Mammary epithelial cell (primary cell): ENCODE measurements at places on chromosomes 5 and 9.
A peak's percentile ranks its signal among the peaks of the same experiment; 100 is the strongest.

GRCh38 chr5:42569953-42570548 is 146.8 kb downstream of the GHR start:
- DNase-seq, result no peak

- DNase-seq, result no peak
Observed at GRCh38 chr5:132267166-132267739, 9.8 kb downstream of the PDLIM4 start.

- no peak for DNase-seq
Observed at GRCh38 chr5:105530716-105531261, 1968.2 kb upstream of the NUDT12 start.

DNA sequence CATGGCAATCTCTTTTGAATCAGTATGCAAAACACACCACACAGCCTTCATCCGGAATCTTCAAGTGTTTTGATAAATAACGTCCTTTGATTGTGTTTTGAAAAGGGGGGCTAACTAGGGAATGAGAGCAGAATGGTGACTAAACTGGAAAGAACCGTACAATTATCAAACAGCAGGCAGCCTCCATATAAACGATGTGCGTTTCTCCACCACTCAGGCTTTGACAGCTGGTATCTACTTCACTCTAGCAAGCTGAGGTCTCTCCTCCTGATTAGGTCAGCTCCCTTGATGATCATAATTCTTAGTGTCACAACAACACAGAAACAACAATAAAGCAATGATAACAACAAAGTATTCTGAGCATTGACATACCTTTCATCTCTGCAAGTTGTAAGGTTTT is 465.9 kb downstream of the TUSC1 start:
- no peak for DNase-seq

- no peak for DNase-seq
Observed at GRCh38 chr5:22471154-22471553, 382.0 kb downstream of the CDH12 start.

DNA sequence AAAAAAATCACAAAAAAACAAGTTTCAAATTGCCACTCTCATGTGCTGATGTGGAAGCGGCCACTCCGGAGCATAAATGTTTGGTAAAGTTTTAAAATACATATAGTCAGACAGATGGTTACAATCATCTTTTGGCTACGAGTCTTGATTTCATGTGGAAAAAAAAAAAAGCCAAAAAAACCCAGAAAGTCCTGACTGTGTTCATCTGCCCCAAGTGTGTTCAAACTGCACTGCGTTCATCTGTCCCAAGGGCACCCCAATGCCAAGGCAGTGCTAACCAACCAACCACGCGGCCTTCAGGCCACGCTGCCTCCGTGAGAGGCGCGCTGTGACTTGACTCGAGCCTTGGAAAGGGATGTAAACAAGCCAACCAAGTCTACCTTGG is 127.1 kb downstream of the MYO10 start:
- DNase-seq, result no peak

GRCh38 chr5:83718195-83718825 is 2.3 kb downstream of the HAPLN1 start:
- DNase-seq, result peak; percentile 35

DNA sequence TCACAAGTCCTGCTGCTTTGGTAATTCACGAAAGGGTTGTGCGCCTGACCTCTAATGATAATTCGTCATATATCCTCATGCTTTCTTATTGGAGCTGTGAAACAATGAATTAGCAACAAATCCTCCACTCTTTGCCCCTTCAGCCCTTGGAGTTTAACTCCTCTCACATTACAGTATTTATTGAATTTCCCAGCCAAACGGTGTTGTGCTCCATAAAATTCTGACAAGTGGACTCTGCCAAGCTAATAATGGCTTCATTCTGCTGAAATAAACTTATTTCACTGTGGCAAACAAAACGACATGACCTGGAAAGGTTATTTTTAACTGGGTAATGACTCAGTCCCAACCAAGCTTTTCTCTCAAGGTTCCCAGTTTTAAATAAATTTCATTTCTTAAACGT is 984.4 kb upstream of the DMAC1 start:
- no peak for DNase-seq

- DNase-seq, result no peak
Observed at GRCh38 chr9:121088576-121088975, 13.8 kb downstream of the CNTRL start.

GRCh38 chr9:77847059-77847499 is 184.5 kb downstream of the GNAQ start:
- DNase-seq, result peak; percentile 22

GRCh38 chr9:4574657-4575243 is 84.5 kb downstream of the SLC1A1 start:
- DNase-seq, result no peak

DNA sequence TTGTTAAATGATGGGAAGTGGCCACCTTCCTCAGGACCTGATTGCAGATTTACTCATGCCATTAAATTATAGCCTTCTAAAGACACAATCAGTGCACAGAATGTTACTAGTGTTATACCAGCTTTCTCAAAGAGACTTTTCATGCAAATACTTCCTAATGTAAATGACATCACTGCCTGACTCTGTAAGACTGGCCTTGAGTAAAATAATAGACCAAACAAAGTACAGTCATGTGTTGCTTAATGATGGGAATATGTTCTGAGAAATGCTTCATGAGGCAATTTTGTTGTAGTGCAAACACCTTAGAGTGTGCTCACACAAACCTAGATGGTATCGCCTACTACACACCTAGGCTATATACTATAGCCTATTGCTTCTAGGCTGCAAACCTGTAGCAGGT is 17.0 kb upstream of the C1QTNF3 start:
- DNase-seq, result peak; percentile 39

DNA sequence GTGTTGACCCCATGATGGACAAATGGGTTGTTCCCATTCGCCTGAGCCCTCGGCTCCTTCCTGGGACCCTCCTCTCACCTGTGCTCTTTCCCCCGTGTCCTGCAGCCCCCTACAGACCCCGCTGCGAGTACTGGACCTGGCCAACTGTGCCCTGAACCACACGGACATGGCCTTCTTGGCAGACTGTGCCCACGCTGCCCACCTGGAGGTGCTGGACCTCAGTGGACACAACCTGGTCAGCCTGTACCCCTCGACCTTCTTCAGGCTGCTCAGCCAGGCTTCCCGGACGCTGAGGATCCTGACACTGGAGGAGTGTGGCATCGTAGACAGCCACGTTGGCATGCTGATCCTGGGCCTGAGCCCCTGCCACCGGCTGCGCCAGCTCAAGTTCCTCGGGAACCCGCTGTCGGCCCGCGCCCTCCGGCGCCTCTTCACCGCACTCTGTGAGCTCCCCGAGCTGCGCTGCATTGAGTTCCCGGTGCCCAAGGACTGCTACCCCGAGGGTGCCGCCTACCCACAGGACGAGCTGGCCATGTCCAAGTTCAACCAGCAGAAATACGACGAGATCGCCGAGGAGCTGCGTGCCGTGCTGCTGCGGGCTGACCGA is 3.4 kb downstream of the LRRC14B start:
- no peak for DNase-seq

GRCh38 chr5:61461417-61461816 is 129.4 kb downstream of the ZSWIM6 start:
- DNase-seq, result no peak

DNA sequence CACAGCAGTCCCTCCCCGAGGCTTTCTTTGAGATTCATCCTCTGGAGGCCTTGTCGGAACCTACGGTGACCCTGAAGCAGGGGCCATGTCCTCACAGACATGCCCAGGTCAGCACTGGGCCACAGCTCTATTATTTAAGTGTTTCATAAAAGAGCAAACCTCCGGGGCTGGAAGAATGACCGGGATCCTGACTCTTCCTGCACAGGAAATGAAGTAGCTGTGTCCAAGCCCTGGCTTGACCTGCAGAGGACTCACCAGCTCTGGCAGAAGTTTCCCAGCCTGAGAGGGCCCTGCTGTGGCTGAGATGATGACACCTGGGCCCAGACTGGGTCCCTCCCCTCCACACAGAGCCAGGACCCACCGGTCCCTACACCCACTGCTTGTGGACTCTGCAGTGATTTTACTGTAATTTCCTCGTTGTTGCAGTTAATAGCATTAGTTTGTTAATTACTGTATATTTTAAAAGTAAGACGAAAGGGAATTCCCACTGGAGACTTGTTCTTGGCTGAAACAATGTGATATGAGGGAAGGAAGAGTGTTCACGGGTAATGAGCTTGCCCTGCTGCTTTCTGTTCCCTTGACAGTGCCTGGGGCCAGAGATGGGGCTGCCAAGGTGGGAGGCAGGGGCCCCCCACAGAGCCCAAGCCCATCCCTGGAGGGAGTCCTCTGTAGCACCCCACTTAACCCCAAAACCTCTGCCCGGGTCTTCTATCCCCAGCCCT is 72.2 kb downstream of the PCDH1 start:
- DNase-seq, result no peak

DNA sequence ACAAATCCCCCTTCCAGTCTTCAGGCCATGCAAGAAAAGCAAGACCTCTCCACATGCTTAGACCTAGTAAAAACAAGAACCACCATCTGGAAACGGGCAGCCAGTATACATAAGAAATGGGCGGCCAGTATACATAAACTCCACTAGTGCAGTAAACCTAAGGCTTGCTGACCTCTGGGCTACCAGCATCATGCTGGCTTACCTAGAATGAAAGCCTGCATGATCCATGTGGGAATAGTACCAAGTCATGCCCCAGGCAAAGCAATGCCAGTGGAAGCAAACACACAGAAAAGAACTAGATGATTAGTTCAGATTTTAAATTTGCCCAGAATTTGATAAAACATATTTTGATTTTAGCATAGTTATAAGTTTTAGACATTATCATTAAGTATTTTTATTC is 1346.4 kb downstream of the EFNA5 start:
- no peak for DNase-seq

DNA sequence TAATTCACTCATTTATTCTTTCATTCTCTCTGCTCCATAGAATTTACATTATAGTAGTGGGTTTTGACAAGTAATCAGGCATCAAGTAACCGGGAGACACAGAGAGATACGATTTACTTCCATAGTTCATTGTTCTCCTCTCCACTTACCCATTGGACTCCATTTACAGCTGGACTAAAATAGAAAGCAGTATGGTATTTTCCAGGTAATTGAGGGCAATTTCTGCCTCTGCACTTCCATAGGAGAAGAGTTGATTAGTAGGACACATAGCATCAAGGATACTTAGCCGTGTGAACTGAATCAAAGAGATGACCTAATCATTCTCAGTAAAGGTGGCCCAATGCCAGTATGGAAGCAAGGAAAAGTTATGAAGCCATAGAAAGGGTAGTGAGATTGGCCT is 244.4 kb downstream of the COX7C start:
- no peak for DNase-seq

GRCh38 chr9:127714020-127714750 is 1.3 kb downstream of the PTRH1 start:
- no peak for DNase-seq

DNA sequence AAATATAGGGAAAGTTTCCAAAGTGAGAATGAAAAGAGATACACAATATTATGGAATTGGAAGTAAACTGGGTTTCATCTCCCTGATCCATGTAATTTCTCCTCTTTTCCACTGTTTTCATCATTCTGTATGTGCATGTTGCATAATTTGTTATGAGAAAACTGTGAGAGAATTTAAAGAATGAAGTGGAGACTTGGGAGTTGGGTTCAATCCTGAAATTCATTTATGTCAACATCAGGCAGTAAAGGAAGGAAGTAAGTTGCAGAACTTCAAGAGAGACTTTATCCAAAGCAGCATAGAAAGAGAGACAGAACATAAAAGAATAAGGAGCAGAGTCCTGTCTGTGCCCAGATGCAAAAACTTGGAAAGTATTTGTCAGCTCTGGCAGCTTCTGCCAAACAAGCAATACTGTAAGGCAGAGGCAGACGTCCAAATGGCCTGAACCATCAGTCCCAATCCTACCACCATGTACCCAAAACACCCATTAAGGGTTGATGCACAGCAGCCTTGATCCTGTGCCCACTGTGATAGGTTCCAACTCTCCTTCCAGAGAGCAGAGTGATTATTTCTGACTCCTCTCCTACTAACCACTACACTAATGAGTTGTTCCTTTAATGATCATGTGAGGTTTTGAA is 425.3 kb upstream of the CDH6 start:
- no peak for DNase-seq

GRCh38 chr5:147534172-147534951 is 24.5 kb upstream of the DPYSL3 start:
- no peak for DNase-seq

DNA sequence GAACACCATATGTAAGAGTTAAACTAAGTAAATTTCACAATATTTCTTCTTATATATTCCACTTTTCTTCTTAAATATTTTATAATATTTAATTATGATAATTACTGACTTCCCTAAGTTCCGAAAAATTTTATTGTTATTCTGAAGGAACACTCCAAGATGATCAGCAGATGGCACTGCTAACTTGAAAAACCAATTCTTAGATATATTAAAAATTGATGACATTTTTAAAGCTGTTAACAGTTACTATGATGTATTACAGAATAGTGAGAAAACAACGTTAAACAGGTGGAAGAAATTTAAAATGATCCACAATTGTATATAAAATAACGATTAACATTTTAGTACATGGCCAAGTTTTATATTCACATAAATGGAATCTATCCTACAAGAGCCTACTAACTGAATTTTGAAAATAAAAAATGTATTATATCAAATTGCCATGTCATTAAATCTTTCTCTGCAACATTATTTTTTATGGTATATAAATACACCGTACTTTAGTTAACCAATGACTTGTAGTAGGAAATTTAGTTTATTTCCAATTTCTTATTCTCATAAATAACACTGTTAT is 30.1 kb upstream of the MUSK start:
- no peak for DNase-seq

GRCh38 chr5:9903801-9904200 is 273.6 kb upstream of the TAS2R1 start:
- DNase-seq, result no peak

GRCh38 chr5:180179442-180180420 is 29.3 kb downstream of the RASGEF1C start:
- no peak for DNase-seq

DNA sequence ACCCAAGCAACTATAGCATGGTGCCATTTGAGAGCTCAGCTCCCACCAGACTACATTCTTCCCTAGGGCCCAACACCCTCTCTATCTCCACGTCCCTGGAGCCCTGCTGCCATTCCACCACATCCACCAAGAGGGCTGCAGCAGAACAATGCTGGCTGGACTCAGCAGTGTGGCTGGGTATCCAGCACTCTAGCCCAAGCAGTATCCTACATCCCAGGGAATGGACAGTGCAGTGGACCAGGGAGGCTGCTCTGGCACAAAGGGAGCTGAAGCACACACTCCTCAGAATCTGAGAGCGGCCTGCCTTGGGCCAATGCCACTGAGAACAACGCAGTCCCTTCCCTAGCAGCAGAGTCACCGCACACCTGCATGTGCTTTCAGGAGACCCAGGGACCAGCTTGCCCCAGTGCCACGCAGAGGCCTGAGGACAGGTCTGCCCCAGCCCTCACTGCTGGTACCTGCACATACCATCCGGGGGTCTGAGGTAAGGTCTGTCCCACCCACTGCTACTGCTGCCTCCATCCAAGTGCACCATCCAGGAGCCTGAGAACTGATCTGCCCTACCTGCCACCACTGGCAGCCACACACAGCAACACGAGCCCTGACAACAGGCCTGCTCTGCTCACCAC is 95.9 kb downstream of the ZDHHC21 start:
- DNase-seq, result no peak
